ENCODE measurements at places on chromosomes 7 and 10.

DNA sequence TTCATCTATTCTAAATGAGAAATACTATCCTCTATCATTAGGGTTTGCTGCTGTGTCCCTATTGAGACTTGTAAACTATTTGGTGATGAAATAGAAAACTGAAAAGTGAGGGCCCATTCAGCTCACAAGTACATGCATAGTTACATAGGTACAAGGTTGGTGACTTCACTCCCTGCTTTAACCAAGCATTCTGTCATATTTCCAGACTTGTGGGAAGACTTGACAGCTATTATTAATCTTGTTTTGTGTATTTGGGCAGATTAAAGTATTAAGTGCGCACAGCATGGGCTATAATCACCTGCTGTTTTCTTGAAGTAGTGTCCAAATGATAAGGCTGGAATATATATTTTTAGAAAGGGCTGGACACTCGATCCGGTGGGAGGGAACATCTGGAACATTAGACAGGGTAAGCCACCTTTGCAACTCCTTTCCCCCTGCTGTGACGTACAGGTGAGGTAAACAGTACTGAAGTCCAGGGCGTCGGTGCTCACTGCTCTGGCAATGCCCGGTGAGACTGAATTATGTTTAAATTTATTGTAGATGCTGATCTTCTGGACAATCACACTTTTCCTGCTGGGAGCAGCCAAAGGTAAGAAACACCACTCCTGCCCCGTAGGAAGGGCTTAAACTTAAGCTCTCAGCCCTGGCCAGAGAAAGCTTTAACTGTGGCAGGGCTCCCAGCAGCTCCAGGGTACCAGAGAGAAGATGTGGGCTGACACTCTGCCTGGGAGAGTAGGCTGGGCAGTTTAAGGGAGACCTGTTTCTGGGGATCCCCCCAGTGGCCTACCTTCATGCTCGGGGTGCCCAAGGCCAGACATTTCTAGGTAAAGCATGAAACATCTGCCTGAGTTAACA lies at the start of gene PNLIPRP1:
TSS of gene PNLIPRP1 (plus strand) at position 370 of the 855 bp plus-strand sequence. CDS start at position 541, 171 bp downstream.
- DNase-seq = no peak

DNA sequence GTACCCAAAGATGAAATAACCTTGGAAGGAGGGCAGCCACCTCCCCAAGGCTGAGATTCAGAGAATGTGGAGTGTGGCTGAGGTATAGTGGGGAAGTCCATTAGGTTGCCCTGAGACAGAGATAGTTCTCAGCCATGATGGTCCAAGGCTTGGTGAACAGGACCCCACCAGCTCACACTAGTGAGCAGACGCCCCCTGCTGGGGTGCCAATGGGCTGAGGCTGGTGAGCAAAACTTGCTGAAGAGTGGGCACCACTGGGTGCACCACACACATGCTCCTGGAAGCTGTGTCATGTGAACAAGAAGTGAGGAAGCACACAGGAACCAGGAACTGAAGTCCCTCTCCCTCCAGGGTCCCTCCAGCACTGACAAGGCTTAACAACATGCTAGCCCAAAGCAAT lies 8.9 kb downstream of the FBXL13 start:
- no peak for DNase-seq

- no peak for DNase-seq
These were observed 203.6 kb downstream of the TCF7L2 start for GRCh38 chr10:113153493-113154102.

- peak; percentile 65 for DNase-seq
These were observed 76.9 kb downstream of the RNF216 start for GRCh38 chr7:5704534-5704922.

- no peak for DNase-seq
These were observed 36.6 kb downstream of the KCNH2 start for GRCh38 chr7:150941351-150942000.

All from amygdala (tissue), 56 donors.